Peyer's patch (tissue), 4 donors: ENCODE measurements at places on chromosomes 2 and 18.

- no peak for DNase-seq
These were observed 116.3 kb downstream of the ZNF532 start for GRCh38 chr18:58980991-58981390.

DNA sequence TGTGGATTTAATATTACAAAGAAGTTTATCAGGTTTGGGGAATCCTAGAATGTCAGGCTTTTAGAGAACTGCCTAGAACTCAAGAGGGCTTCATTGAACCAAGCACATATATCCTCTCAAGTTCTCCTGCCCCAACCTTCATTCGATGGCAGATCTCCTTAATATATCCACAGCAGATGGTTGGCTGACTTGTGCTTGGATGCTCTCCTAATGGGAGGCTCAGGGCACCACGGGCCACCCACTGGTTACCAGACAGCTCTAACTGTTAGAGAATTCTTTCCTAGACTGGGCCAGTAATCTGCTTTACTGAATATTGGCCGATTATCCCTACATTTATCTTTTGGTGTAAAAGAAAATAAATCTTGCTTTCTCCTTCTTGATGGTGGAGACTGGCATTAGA lies 87.2 kb upstream of the ATP8B1 start:
- DNase-seq: no peak

DNA sequence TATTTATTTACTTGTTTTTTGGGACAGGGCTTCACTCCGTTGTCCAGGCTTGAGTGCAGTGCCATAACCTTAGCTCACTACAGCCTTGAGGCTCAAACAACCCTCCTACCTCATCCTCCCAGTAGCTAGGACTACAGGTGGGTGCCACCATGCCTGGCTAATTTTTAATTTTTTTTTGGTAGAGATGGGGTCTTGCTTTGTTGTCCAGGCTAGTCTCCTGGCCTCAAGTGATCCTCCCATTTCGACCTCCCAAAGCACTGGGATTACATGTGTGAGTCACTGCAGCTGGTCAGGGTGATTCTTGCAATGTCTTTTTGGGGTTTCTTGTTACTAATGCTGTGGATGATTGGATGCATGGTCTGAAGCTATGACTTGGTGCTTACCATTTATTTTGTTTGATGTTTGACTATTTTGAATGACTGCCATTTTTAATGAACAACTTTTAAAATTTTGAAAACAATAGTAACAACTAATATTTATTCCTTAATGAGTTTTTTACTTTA lies 6.5 kb downstream of the CERS6 start:
- DNase-seq: no peak

DNA sequence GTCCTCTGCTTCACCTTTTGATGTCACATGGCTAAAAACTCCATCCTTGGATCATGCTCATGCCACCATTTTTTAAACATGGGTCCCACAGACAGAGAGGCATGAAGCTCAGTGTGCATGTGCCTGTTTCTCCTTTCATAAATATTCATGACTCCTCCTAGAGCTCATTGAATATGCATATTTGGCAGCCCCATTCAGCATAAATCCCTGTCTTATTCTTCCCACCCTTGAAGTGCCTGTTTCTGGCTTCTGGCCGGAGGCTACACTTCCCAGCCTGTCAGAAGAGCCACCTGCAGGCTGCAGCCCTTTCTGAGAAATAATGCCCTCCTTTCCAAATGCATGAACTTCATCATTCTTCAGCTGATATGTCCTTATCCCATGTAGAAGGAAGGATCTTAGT lies 109.7 kb downstream of the LDLRAD4 start:
- no peak for DNase-seq

- DNase-seq: no peak
These were observed 289.8 kb upstream of the UBE2E3 start for GRCh38 chr2:180690611-180691010.

- DNase-seq: no peak
These were observed 17.3 kb downstream of the RAB12 start for GRCh38 chr18:8626414-8627106.

DNA sequence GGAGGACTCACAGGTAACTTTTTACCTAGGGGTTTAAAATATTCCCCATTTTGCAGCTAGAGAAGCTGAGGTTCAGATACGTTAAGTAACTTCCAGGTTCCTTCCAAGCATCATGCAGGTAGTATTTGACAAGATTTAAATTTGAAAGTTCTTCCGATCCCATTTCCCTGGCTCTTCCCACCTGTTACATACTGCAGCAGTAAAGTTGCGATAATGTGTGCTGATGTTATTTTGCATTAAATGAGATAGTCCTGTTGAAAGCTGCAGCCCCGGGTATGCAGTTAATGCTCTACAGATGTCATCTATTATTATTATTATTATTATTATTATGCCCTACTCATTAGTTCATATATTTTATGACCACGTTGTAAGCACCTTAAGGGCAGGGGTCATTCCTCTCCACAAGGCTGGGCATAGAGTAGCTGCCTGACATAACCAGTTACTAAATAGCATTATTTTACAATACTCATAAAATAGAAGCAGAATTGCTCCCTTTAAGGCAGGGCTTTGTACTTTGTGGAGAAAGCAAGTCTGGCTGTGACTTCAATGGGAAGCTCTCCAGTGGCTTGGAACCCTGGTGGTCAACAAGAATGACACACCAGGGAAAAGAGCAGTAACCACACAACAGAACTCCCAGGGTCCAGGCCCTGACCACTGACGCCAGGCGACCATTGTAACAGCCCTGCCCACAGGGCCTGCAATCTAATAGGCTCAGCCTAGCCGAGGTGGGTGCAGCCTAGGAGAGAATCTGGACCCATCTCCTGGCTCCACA lies 112.0 kb upstream of the STPG4 start:
- DNase-seq: no peak

GRCh38 chr2:40914666-40915065 lies 462.8 kb upstream of the SLC8A1 start:
- no peak for DNase-seq

GRCh38 chr2:152644189-152644873 lies 72.9 kb downstream of the PRPF40A start:
- DNase-seq: no peak

- DNase-seq: no peak
These were observed 42.4 kb downstream of the ADCY3 start for GRCh38 chr2:24877646-24878045.

- peak; percentile 80 for DNase-seq
These were observed 64.9 kb downstream of the DNMT3A start for GRCh38 chr2:25276569-25277465.

GRCh38 chr2:5377323-5377722 lies 314.9 kb upstream of the SOX11 start:
- no peak for DNase-seq

- DNase-seq: peak; percentile 37
These were observed 13.7 kb downstream of the MTERF4 start for GRCh38 chr2:241088376-241088775.

DNA sequence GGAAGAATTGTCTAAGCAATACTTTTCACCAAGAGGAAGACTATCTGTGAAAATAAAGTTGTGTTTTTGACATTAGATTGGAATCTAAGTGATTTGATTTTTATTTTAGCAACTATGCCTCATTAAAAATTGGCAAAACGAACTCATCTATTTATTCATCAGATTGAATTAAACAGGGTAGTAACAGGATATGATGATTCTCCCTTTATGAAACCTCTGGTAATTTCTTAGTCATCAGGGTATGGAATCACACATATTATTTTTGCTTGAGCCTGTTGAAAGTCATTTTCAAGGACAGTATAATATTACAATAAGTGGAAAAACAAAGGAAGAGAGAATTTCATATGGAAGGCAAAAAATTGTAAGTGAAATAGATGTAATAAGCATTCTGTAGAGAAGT lies 22.0 kb downstream of the ZNF804A start:
- no peak for DNase-seq

GRCh38 chr2:69546646-69547045 lies 96.9 kb downstream of the AAK1 start:
- DNase-seq: no peak

DNA sequence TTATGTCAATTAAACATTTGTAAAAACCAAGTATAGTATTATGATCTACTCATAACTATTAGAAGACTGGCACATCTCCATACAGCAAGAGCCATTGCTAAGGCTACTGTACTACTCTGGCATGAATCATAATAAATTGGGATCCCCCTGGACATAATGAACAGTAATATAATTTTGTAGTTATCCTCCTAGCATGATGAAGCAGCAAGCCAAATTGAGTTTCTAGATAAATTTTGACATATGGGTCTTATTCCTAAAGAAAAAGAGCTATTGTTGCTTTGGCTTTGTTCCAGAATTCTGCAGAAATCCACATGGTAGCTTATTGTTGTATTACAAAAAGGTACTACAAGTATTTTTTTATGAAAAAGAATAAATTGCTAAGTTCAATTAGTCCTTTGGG lies 204.3 kb downstream of the CAMKMT start:
- DNase-seq: no peak

GRCh38 chr2:60163691-60164090 lies 389.8 kb downstream of the BCL11A start:
- DNase-seq: no peak

- peak; percentile 17 for DNase-seq
These were observed 187.5 kb downstream of the LTBP1 start for GRCh38 chr2:33134086-33134771.

DNA sequence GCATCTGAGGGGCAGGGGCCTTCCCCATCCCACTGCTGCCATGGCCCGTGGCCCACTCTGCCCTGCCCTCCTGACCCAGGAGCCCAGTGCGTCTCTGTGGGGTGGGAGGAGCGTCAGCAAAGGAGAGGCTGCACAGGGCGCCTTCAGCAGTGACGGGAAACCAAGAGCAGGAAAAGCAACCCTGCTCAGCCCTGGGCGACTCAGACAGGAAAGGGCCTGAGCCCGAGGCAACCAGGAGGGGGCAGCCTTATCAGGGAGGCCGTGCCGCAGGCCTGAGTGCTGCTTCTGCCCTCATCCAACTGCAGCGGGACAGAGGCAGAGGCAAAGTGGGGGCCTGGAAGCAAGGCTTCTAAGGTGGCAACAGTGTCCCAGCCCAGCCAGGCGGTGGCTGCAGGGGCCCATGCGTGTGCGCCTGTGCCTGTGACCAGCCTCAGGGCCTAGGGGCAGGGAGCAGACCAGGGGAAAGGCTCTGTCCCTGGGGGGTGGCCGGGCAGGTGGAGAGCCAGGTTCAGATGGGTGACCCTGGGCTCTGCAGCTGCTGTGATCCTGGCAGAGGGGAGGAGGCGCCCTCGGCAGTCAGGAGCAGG lies 23.3 kb upstream of the ALPI start:
- DNase-seq: no peak

DNA sequence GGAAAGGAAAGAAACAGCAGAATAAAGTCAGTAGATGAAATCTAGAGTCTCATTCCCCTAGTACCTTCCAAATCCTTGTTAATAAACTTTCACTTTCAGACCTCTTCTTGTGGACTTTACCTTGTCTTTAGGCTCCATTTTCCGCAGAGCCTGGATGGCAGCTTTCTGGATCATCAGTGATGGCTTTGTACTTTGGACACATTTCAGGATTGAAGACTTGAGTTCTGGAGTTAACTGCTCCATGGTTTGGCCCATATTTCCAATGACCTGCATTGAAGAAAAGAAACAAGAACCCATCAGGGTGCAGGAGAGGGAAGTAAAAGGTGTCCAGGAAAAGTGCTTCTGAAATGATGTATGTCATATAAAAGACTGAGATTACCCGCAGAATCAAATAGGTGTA lies 14.4 kb downstream of the APOB start:
- no peak for DNase-seq

DNA sequence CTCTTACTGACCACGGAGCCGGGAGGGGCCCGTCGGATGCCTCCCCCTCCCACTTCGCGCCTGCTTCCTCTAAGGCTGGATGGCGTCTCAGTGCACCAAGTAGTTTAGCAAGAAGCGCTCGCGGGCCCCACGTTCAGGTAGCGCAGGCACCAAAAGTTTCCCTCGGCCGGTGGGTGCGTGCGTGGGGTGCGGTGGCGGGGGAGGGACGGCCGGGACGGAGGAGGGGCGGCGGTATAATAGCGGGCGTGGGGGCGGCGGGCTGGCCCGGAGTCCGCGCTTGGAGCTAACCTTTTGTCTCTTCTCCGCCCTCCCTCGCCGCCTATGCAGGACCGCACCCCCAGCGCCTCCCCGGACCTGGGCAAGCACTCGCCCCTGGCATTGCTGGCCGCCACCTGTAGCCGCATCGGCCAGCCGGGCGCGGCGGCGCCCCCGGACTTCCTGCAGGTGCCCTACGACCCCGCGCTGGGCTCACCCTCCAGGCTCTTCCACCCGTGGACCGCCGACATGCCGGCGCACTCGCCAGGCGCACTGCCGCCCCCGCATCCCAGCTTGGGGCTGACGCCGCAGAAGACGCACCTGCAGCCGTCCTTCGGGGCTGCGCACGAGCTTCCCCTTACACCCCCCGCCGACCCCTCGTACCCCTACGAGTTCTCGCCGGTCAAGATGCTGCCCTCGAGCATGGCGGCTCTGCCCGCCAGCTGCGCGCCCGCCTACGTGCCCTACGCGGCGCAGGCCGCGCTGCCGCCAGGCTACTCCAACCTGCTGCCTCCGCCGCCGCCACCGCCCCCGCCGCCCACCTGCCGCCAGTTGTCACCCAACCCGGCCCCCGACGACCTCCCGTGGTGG lies 1.0 kb downstream of the SP5 start:
- DNase-seq: no peak

GRCh38 chr2:170680172-170680941 lies 34.8 kb upstream of the SP5 start:
- DNase-seq: no peak

- DNase-seq: no peak
These were observed 72.8 kb upstream of the TTC39C start for GRCh38 chr18:23941791-23942190.

DNA sequence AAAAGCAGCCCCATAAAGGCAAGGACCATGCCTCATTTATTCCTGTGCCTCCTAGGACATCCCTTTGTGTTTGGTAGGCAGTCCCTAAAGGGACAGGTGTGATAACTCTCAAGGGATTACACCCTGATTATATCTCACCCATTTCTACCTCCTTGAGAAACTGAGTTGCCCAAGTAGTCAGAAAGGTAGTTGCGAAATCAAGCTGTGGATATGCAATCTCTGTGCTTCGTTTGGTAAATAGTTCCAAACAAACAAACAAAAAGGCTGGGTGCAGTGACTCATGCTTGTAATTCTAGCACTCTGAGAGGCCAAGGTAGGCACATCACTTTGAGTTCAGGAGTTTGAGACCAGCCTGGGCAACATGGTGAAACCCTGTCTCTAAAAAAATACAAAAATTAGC lies 100.2 kb upstream of the ARL5A start:
- no peak for DNase-seq

DNA sequence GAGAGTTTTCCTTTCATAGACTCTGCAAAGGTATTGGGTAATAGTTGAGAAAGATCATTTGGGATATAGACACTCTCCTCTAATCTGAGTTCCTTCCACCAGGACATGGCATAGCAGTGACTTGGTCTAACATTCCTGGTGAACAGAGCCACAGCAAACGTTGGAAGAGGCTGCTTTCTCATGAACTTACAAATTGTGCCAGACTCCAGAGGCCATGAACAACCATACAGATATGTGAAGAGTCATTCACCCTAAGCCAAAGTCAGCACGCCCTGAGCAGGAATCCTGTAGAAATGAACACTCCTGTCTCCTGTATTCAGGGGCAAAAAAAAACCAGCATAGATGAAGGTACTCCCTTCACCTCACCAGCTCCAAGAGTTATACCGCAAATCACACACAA lies 152.8 kb downstream of the TMEM18 start:
- DNase-seq: no peak
